Vagina (tissue), 2 donors: ENCODE measurements at places on chromosomes 13 and 19.

DNA sequence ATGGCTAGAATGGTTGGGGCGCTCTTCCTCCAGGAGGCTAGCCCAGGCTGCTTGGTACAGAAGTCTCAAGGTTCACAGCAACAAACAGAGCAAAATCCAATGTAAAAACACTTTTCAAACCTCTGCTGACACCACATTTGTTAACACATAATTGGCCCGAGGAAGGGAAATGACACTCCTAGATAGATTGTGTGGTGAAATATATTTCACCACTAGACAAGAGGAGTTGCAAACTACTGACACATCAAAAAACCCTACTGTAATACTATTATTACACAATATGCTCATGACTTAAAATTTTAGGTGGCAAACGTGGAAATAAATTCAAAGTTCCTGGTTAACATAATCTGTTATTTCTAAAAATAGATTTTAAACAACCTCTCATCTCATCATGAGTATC, 643.6 kb downstream of the PCDH9 start:
- DNase-seq: no peak

- no peak for DNase-seq
These were observed 5.5 kb upstream of the KLK6 start for GRCh38 chr19:50974702-50975556.

DNA sequence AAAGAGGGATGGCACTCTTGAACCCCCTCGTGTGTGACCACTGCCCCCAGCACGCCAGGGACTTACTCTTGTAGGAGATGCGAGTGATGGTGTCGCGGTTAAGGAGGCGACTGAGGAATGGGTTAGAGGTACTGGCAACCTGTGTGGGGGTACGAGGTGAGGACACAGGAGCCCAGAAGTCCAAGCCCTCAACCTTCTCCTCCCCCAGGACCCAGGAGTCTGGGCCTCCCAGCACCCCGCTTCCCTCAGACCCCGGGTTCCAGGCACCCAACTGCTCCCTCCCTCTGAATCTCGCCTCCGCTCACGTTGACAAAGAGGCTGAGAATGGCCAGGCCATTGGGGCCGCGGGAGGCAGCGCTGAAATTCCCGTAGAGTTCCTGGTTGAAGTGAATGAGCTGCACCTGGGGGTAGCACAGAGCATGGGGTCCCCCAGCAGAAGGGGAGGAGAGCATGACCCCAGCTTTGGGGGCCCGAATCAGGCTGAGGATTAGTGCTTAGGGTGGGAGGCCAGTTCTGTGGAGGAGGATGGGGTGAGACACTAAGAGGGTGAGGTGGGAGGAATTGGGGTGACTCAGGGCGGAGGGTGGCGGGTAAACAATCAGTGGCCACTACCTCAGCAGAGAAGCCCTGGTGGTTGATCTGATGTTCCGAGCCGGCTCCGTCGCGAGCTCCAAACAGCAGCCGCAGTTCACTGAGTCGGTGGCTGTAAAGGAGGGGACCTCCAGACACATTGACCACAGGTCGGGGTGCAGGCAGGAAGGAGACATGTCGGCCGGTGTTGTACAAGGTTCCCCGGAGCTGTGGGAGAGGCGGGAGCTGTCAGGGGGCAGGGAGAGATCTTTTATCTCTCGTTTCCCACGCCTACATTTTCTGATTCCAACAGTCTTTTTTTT, 2.5 kb upstream of the DBP start:
- peak; percentile 87 for DNase-seq

GRCh38 chr13:85808811-85809210, 9.6 kb upstream of the SLITRK6 start:
- DNase-seq: no peak

- DNase-seq: no peak
These were observed 149.7 kb upstream of the ZNF536 start for GRCh38 chr19:30222428-30222873.

- no peak for DNase-seq
These were observed 113.3 kb upstream of the KL start for GRCh38 chr13:32902874-32903273.

DNA sequence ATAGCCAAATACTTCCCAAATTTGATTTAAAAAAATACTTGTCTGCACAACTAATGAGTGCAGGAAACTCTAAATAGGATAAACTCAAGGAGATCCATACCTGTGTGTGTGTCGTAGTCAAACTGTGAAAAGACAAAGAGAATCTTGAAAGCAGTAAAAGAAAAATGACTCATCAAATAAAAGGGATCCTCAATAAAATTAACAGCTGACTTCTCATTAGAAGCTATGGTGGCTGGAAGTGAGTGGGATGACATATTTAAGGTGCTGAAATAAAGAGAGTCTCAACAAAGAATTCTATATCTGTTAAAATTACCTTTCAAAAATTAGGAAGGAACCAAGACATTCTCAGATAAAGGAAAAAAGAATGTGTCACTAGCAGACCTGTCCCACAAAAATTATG, 13.7 kb downstream of the RNASEH2B start:
- DNase-seq: no peak

DNA sequence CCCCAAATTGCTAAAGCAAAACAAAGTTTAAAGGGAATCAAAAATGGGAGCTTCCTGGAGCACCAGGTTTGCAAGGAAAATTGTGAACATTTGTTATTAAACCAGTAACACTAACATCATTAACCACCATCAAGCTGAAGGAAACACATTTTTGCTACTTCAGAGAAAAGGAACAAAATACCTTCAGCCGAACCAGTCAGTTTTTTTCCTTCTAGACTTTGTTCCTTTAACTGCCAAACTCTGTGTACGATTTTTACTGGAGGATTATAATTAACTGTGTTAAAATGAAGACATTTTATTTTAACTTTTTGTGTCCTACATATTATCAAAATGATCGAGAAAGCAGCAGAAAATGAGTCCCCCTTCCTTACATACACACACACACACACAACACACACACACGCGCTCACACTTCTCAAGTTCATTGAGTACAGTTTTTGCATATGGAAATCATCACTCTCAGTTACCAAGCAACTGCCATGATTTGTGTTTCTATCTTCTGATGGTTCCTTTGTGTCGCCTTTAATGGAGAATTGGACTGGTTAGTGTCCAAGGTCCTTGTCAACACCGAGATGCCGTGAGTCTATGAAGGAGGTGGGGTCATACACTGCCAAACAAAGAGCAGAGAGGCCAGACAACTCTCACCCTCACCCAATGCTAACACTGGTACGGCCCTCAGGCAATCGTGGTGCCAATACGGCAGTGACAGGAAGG, 9.8 kb upstream of the SERP2 start:
- DNase-seq: no peak

GRCh38 chr19:2344381-2344870, 15.6 kb upstream of the TMPRSS9 start:
- DNase-seq: no peak

- no peak for DNase-seq
These were observed 215.5 kb downstream of the NHLRC3 start for GRCh38 chr13:39253774-39254173.

DNA sequence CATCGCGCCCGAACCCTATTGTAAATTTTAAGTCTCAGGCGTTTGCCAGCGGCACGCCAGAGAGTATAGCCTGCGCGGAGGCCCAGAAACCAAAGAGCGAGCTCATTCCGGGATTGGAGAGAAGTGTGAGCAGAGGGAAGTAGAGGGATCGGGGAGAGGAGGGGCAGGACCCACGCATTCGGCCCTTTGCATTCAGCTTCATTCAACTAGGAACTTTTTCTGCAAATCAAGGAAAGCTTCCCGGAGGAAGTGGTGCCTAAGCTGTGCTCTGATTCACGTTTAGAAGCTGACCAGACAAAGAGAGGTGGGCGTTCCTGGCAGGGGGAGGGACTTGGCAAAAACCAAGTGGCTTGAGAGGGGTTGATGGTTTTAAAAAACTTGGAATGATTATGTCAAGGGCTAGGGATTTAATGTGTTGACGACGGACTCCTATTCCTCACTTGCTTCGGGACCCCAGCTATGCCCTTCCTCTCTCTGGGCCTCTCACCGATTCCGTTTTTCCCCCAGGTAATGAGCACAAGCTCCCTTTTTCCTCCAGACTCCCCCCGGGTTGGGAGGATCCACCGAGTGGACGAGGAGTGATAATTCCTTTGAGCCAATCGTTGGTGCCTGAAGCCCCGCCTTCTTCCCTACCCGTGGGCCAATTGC, 811 bp upstream of the PRMT1 start:
- DNase-seq: no peak

GRCh38 chr13:105948143-105948542, 587.3 kb downstream of the EFNB2 start:
- no peak for DNase-seq

DNA sequence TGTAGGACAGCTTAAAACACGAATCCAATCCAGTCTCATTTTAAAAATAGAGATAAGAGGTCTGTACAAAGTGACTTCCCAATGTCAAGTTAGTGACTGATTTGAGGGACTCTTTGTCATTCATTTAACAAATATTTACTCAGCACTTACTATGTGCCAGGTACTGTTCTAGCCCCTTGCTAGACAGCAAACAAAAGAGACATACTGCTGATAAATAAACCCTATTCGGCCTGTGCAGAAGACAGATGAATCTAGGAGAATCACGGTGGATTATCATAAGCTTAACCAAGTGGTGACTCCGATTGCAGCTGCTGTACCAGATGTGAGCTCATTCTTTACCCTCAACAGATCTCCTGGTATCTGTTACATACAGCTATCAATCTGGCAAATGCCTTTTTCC, 6.4 kb upstream of the ELF1 start:
- no peak for DNase-seq

DNA sequence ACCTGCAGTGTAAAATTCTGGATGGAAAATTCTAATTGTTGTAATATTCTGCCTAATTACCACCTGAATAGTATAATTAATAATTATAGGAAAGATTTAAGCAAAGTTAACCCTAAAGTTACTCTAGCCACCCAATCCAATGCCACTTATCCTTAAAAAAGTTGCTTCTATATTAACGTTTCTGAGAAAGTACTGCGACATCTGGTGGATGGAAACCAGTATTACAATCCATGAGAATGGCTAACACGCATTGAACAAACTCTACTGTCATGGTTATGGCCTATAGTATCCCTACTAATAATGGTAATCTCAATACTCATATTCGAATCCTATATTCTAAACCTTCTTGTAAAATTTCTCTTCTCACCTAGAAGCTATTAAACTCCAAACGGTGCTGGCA, 1551.8 kb downstream of the SLITRK1 start:
- DNase-seq: no peak

DNA sequence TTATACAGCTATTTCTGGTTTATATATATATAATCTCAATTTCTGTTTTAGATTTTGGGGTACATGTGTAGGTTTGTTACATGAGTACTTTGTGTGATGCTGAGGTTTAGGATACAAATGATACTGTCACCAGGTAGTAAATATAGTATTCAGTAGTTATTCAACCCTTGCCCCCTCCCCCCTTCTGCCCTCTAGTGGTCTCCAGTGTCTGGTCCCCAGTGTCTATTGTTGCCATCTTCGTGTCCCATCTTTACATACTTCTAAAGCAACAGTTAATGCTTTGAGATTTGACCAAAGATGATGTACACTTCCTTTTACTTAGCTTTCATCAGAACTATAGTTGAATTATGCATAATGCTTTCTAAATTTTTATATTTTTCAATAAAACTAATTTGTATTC, 1623.4 kb upstream of the PRR20A start:
- no peak for DNase-seq

GRCh38 chr13:40383885-40384284, 282.6 kb downstream of the FOXO1 start:
- no peak for DNase-seq

DNA sequence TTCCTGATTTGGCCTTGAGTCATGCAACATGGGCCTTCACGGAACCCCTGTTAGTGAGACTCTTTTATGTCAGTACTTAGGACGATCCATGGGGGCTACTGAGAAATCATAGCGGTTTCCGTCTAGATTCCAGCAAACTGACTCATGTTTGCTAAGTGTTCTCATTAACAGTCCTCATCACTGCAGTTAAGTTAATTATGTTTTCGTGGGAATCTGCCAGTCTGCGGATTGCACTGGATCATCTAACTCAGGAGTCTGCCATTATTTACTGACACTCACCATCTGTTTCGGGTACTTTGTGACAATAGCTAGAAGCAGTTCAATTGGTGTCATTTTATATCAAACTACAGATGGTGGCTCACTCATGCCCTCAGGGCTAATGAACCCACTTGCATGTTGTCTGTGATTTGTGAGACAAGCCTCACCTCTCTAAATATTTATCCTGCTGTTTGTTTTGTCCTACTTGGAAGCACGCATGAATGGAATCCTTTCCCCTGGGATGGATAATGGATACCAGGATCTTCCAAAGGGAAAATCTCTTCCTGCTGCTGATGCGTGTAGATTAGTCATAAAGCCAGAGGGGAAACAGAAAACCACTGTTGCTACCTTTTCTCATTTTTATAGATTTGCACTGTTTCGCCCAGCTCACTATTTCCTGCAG, 61.8 kb downstream of the RAB20 start:
- DNase-seq: no peak

DNA sequence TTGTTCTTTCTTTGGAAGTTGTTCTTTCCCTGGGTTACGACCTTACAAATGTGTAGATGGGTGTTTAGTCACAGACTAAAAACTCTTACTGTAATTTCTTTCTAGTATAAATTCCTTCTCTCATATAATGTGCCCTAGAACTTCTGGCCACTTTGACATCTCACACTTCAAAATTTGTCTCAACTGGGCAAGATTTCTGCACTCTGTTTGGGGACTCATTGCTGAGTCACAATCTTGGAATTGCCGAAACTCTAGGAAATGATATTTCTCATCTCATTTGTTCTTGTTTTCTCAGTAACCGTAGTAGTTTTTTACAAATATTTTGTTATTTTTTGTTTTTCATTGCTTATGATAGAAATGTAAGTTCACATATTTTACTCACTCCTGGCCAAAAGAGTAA, 2523.2 kb upstream of the PCDH20 start:
- DNase-seq: no peak
